ENCODE measurements at places on chromosomes 7 and 10.

DNA sequence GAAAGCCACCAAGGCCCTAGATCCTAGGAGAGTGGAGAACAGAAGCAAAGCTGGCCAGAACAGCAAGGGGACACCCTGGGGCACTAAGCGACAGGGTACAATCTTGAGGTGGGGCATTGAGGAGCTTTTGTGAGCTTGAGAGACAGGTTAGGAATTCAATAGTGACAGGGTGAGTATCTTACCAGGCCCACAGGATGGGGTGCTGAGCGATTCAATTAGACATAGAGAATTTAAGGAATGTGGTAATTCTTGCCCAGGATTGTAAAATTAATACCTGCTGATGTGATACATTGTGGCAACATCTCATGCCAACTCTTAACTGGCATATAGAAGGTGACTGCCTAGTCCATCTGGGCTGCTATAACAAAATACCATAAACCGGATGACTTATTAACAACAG is 14.0 kb downstream of the RBP3 start:
- no peak for DNase-seq

GRCh38 chr10:107978455-107978854 is 813.9 kb upstream of the SORCS1 start:
- DNase-seq: no peak

GRCh38 chr7:116400522-116400921 is 99.0 kb upstream of the CAV2 start:
- no peak for DNase-seq

- DNase-seq: no peak
Observed at GRCh38 chr10:19656420-19657042, 159.7 kb upstream of the PLXDC2 start.

DNA sequence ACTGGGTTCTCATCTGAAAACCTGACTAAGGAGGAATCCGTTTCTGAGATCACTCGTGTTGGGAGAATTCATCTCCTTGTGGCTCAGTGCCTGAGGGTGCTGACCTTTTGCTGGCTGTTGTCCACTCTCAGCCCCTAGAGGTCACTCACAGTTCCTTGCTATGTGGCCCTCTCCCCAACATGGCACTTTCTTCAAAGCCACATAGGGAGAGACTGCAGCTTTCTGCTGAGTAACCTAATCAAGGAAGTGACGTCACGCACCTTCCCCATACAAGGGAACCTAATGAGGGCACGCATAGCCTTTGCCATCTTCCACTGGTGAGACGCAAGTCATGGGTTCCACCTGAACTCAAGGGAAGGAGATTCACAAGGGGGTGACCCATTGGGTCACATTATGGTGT is 23.2 kb downstream of the STEAP1B start:
- no peak for DNase-seq

DNA sequence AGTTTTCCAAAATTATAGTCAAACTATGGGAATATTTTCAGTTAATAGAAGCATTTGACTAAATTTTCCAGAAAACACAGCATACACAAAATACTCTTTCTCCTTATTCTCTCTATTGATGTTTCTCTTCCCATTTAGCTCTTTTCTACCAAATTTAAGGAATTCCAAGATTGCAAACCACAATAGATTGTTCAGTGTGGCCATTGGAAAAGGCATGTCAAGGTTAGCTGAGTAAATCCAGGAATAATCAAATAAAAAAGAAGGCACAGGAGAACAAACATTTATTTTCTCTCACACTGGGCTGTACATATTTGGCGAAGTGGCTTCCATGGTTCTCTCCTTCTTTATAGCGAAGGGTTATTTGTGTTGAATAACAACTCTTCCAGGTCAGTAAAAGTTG is 117.3 kb downstream of the THSD7A start:
- no peak for DNase-seq

DNA sequence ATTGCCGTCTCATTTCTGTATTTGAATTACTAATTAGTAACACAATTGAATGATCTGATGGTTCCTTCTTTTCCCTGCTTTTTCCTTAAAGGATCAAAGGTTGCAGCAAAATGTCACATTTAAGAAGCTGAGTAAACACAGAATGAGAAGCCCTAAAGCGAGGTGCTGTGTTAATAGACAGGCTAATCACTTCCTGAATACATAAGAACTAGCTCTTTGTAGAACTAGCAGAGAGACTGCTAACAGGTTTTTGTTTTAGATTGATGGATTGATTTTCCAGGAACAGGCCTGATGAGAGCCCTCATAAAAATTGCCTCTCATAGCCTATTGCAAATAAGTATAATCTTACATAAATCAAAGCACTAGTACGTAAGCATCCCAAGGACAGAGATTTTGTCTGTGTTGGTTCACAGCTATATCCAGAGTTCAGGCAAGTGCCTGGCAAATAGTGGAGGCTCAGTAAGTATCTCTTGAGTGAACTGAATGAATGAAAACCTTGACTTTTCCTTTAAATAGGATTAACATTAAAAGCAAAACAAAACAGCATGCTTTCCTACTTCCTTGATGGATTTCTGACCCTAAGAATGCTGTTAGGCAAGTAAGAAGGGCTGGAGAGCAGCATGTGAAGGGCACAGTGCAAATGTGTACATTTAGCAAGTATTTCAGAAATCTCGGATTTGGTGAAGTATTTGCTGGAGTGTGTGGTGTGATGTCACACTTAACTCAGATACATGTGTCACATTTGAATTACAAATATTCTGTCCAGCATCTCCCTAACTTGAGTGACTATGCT is 3.3 kb downstream of the TMEM229A start:
- no peak for DNase-seq

DNA sequence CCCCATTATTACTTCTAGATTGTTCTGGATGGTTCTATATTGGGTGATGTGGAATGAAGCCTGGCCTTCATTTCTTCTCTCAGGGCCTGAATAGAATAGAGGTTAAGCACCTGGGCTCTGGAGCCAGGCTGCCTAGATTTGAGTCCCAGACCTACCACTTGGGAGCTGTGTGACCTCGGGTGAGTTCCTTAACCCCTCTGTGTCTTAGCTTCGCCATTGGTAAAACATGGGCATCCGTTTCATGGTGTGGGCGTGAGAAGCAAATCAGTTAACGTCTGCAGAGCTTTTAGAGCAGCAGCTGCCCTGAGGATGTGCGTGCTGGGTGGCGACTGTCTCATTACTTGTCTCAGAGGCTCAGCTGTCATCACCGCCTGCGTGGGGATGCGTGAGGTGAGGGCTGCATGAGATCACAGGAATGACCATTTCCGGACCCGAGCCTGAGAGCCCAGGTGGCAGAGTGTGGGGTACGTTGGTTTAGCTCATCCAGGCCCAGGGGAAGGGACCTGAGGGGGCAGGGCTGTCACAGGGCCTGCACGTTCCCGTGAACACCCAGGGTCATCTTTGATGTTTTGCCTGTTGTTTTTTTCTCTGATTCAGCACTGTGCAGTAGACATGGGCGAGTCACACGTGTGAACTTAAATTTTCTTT is 9.7 kb downstream of the AGAP3 start:
- no peak for DNase-seq

GRCh38 chr10:56057860-56058259 is 303.2 kb downstream of the ZWINT start:
- no peak for DNase-seq

GRCh38 chr7:43217055-43217454 is 104.6 kb downstream of the HECW1 start:
- no peak for DNase-seq

DNA sequence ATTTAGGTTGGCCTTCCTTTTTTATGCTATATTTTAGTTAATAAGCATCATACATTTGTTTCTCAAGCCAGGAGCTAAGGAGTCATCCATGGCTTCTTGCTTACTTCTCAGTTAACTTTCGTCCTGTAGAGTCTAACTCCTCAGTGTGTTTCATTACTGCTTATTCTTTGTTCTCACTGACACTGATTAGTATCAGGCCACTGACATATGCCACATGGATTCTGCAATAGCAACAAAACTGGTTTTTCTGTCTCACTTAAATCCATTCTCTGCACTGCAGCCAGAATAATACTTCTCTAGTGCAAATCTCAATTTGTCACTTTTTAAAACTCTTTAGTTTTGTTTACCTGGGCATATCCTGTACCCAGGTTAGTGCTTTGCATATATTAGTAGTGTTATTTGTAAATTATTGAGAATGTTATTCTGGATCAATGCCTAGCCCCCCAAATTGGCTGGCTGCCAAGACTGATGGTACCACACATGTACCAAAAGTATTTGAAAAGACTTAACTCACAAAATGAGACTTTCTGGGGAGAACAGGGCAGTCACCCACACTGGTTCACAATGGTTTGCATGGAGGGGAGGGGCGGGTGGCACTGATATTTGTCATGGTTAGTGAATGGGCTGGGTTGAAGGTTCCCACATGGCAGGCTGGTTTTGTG is 79.1 kb downstream of the CCSER2 start:
- no peak for DNase-seq

DNA sequence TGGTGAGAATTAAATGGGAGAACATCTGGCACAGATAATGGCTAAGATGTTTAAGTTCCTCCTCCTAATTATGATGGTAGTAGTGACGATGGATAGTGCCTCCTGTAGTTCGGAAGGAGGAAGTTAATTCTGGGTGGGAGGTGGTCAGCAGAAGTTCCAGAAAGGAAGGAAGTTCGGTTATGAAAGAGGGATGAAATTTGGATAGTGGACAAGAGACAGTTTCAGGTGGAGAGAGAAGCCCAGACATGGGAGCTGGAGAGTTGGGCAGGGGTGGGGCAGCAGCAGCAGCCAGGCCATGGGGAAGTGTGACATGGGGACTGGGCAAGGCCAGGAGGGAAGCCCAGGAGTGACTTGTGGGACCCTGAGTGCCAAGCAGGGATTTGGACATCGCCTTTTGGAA is 99.5 kb downstream of the CCNY start:
- DNase-seq: peak; percentile 28

DNA sequence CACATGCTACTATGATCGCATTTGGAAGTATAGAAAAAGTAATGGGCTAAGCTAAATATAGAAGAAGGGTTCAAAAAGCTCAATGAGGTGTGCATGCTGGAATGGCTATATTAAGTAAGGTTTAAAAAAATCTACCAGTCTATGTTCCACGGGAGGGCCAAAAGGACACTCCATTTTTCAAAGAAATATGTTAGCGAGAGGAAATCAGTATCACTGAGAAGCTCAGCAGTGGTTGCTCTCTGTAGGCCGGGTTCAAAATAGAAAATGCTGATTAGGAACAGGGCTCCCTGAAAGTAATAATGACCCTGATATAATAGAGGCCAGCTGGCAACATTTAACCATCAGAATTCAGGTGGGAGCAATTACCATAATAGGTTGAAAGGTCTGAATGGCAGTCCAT is 224.5 kb upstream of the SEMA3E start:
- DNase-seq: no peak

GRCh38 chr7:142332421-142332820 is 74.6 kb upstream of the PRSS58 start:
- DNase-seq: no peak

- no peak for DNase-seq
Observed at GRCh38 chr10:118956802-118957442, 72.6 kb upstream of the NANOS1 start.

DNA sequence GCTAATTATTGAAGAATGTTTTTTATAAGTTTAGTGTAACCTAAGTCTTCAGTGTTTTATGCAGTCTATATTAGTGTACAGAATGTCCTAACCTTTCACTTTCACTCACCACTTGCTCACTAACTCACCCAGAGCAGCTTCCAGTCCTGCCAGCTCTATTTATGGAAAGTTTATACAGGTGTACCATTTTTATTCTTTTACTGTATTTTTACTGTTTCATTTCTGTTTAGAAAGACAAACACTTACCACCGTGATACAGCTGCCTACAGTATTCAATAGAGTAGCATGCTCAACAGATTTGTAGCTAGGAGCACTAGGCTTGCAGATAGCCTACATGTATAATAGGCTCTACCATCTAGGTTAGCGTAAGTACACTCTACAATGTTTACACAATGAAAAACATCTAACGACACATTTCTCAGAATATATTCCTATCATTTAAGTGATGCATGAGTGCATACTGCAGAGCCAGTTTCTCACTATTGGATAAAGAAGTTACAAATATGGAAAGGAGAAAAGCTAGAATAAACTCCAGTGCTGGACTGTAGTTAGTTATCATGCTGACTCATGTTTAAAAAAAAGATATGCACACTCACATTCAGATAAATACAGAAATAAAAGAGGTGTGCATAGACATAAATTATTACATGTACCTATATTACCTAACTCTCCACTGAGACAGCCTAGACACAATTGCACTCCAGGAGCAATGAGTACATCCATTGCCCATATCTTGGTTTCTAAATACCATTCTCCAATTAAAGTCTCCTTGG is 30.4 kb downstream of the STEAP1B start:
- DNase-seq: no peak

- no peak for DNase-seq
Observed at GRCh38 chr10:77415313-77415960, 222.2 kb downstream of the KCNMA1 start.

- no peak for DNase-seq
Observed at GRCh38 chr10:109992485-109992884, 15.3 kb upstream of the ADD3 start.

GRCh38 chr10:102425444-102425843 is 4.8 kb downstream of the FBXL15 start:
- DNase-seq: no peak

- no peak for DNase-seq
Observed at GRCh38 chr7:29457141-29457561, 106.5 kb upstream of the PRR15 start.

GRCh38 chr7:107959527-107959898 is 43.4 kb downstream of the LAMB1 start:
- no peak for DNase-seq

DNA sequence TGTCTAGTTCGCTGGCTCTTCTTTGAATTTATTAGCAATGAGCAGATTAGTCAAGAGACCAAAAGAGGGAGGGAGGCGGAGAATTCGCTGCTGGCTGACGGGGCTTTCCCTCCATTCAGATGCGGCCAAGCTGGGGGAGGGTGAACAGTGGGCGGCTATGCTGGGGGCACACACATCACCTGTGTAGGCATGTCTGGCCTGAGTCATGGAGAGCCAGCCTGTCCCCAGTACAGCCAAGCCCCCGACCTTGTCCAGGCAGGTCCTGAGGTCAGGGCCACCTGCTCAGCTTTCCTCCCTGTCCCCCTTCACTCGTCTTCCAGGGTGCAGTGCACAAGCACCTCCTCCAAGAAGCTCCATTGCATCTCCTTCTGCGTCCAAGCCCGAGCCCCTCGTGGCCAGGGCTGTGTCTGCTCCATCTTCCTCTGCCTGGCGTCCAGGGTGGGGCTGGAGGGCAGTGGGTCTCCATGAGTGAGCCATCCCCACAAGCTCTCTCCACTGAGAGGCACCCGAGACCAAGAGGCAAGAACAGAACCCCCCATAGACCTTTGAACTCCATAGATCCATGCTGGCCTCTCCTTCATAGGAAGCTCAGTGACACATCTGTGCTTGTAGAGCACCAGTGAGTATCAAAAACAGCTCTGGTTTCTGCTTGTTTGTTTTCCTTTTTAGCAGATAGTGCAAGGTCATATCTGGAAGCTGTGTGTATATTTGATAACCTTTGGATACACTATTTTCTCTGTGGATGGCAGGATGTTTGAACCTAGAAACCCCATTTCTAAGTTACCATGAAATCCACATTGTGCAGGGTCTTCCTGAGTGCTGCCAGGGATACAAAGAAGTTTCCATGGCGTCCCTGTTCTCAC is 1.9 kb upstream of the DEPP1 start:
- DNase-seq: no peak

- no peak for DNase-seq
Observed at GRCh38 chr10:120282846-120283492, 174.1 kb upstream of the PLPP4 start.
